ENCODE measurements at places on chromosomes 6 and 20.
A peak's percentile ranks its signal among the peaks of the same experiment; 100 is the strongest.

GRCh38 chr20:1562622-1563021, 5.1 kb upstream of the SIRPD start:
- DNase-seq: no peak

GRCh38 chr6:35092362-35093117, 48.6 kb downstream of the TCP11 start:
- DNase-seq: no peak

DNA sequence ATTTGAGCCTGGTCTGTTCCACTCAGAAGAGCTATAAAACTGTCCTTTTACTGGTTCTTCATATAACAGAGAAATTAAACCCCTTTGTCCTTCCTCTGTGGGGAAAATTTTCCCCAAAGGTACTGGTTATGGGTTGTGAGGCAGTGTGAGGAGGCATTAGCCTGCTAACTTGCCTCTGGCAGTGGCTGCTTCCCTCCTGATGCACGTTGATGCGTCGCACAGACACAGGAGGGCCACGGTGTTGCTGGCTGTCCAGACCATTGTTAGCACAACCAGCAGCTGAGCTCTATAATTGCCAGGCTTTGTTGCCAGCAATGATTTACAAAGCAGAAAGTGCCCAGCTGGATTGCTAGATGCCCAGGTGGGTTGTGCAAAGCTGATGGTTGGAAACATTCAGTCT, 10.1 kb downstream of the AAR2 start:
- DNase-seq: no peak

DNA sequence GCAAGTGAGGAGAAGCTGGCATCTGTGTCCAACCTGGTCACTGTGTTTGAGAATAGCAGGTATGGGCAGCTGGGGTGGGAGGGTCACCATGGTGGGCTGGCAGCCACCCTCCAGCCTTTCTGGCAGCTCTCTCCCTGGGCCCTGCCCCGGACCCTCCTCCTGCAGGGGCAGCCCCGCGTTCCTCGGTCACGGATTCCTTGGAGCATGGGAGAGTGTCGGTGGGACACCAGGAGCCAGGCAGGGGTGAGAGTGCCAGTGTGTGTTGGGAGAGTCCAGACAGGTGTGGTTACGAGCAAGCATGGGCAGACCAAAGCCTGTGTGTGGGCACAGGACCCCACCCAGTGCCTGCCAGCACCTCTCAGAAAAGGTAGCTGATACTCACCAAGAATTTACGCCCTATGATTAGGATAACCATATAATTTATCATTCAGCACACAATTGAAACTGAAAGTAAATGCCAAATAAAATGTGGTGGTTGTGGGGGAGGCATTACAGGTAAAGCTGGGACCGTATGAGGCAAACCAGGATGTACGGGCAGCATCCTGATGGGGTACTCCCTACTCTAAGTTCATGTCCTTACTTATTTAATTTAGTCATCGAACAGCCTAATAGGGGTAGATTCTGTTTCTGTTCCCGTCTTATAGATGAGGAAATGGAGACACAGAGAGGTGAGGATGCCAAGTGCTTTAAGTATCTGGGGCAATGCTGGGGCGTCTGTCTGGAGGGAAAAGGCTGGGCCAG, 542 bp downstream of the FGD2 start:
- DNase-seq: no peak

GRCh38 chr6:96450082-96450769, 71.4 kb upstream of the UFL1 start:
- DNase-seq: no peak

- no peak for DNase-seq
Measured at GRCh38 chr6:90264561-90264960, 32.1 kb downstream of the BACH2 start.

DNA sequence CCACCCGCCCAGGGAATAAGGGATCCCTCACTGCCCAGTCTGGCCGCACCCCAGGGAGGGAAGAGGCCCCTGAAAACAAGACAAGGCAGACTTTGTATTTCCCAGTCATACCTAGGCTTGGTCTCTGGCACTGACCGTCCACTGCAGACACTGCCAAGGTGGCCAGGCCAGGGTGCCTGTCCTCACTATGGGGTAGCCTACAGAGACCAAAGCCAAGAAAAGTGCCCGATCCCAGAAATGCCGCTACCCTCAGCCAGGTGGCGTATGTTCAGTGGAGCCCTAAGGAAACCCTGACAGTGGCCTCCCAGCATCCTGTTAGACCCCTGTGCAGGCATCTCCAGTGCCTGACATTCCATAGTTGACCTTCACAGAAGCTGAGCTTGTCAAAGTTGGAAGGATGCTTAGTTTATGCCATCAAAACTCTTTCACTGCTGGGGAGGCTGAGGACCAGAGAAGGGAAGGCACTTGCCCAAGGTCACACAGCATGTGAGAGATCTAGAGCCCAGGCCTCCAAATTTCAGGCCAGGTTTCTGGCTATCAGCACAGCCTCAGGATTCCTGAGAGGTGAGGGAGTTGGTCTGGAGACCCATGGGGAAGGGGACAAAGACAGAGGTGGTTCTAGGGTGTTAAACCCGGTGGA, 2.5 kb downstream of the SCRT2 start:
- DNase-seq: no peak

- peak; percentile 55 for DNase-seq
Measured at GRCh38 chr20:35768731-35769664, 2.8 kb upstream of the PHF20 start.

DNA sequence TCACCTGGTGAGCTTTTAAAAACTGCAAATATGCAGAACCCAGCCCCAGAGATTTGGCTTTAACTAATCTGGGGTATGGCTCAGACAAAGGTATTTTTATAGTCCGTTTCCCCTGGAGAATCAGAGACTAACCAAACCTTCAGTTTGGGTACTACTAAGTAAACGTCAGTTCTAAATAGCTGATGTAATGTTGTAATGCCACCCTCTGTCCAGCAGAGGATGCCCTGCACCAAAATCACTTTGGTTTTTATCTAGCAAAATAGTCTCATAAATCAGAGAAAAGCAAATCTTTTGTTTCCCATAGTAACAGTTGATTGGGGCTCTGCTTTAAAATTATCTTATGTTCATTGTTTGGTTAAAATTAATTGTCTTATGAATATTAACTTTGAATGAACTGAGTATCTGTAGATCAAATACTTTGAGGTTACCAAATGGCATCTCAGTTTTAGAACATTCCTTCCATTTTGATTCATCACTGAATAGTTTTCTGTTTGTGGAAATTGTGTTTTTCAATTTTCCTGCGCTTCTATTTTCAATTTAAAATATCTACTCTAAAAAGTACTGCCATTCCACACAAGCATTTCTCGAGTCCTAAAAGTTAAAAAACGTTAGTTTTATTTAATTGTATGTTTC, 278.3 kb upstream of the PLCB4 start:
- peak; percentile 43 for DNase-seq

DNA sequence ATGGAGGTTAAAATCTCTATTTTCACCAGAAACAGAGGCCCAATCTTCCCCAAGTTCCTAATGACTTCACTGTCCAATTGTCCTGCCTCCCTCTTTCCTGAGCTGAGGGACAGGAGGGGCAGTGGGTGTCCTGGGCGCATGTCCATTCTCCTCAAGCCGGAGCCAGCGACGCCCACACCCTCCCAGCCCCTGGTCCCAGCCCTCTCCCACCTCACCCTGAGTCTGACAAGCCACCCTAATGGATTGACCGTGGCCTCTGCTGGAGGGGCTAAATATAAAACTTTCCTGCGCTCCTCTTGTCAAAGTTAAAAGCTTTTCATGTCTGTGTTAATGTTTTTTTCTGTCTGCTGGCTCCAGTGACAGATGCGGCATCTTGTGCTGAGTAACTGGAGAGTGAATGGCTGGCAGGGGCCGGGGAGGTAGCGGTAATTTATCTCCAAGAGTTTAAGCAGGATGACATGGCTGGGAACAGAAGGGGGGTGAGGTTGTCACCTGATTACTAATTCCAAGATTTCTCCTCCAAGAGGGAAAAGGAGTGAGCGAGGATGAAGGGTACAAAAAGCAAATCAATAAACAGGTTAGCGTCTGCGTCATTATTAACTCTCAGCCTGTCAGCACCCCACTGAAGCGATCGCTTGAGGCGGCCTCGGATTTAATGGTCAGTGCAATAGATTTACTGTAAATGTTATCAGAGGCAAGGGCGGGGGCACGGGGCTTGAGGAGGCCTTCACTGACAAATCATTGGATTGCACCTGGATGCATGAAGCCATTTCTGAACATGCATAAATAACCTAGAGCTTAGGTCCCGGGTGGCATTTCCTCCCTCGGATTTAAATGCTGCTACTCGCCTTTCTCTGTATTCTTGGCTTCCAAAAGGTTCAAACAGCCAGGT, 118.1 kb upstream of the MAFB start:
- no peak for DNase-seq

DNA sequence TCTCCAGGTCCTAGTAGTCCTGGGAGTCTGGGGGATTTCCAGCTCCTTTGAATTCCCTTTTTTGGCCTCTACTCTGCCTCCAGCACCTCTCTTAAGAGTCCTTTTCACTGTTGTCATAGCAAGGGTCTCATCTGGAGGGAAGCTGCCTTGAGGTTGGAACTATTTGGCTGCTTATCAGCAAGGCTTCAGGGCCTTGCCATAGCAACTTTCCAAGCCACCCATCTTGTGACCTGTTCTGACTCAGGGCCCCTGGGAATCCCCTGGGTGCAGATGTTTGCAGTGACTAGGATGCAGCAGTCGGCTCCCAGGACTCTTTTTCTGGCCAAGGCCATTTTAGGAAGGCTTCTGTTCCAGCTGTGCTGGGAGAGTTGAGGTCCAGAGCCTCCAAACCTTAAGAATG, 12.4 kb downstream of the PKIG start:
- no peak for DNase-seq

GRCh38 chr6:113366505-113366904, 490.6 kb upstream of the MARCKS start:
- DNase-seq: no peak

GRCh38 chr20:46559685-46560440, 9.4 kb upstream of the OCSTAMP start:
- no peak for DNase-seq

DNA sequence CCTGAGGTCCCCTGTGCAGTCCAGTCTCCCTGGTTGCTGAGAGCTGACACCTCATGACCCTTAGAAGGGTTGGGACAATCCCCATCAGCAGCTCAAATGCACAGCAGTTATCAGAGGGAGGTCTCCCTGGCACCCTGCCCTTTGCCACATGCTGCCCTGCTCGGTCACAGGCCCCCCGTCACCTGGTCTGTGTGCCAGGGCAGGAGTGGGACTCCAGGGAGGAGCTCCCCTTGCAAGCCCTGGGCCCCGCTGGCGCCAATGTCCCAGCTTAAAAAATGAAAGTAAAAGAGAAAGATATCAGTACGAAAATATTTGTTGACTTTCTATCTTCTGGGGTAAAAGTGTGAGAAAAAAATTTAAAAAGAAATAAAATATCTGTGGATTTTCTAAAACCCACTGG, 68.1 kb upstream of the SLC22A16 start:
- no peak for DNase-seq

- no peak for DNase-seq
Measured at GRCh38 chr6:7805850-7806214, 79.9 kb downstream of the BMP6 start.

DNA sequence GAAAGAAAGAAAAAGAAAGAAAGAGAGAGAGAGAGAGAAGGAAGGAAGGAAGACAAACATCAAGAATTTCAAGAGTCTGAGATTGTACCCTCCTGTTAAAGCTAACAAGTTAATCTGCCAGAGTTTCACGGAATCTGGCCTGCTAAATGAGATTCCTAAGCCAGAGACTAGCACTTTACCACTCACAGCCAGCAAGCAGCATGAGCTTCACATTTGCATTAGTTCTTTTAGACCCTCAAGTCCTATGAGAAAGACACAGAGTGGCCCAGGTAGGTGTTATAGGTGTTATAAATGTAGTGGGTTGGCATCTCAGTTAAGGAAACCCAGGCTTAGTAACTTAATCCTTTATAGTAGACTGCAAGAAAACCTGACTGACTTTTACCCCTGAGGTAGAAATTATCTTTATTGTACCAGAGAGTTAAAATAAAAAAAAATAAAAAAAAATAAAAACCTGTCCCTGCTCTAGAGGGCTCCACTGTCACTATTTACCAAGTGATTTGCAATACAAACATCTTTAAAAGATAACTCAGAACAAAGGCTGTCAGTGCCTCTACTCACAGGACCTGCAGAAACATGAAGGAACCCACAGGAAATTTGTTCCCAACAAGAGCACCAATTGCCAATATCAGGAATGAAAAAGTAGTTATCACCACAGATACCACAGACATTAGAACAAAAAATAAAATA, 9.7 kb upstream of the IBTK start:
- DNase-seq: no peak

GRCh38 chr20:23120936-23121750, 35.0 kb upstream of the CD93 start:
- DNase-seq: no peak

- DNase-seq: no peak
Measured at GRCh38 chr20:40770564-40771307, 81.7 kb upstream of the MAFB start.
